Natural killer cell treated with Interleukin-12 subunit alpha and Interleukin-12 subunit beta and Interleukin-15 and Interleukin-18, amount 100 ng/mL, for 72 hours (primary cell): ENCODE measurements at places on chromosomes 5 and 9. TPM values are rescaled to one million over a fixed set of nuclear protein-coding genes. Genes with fewer than 3 reads are reported as not detected.

DNA sequence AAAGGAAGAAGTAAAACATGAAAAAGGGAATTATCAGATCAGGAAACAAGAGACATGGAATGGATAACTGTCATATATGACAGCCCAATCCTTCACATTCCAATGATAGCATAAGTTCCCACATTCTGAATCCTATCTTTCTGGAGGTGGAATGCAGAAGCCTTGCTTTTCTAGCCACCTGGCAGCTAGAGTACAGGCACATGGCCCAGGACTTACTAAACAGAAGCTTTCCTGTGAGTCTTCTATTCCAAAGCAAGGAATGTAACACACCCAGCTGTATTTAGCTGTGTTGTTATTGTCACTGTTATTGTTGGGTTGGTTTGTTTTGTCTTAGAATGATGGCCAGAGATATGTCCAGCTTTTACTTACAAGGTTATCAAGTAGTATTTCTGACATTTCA is 780.5 kb upstream of the ZNF608 start:
- H3K27ac ChIP-seq, result no peak overlapping the region
- DNase-seq, result no peak
- H3K4me1 ChIP-seq, result no peaks in the 10 kb centered on the region
- H3K4me3 ChIP-seq, result no peak overlapping the region
- no peaks in the 10 kb centered on the region for H3K27me3 ChIP-seq

GRCh38 chr5:67620424-67621397 is 424.1 kb upstream of the CD180 start:
- no peak overlapping the region for H3K4me3 ChIP-seq
- H3K27ac ChIP-seq, result no peak overlapping the region
- H3K4me1 ChIP-seq, result no peaks in the 10 kb centered on the region
- H3K36me3 ChIP-seq, result no peaks in the 10 kb centered on the region

Gene PCDHGB3
- 0.71 TPM for total RNA-seq

GRCh38 chr9:105191508-105192121 is 52.8 kb upstream of the SLC44A1 start:
- H3K4me3 ChIP-seq, result peak overlapping the region; percentile 69
- DNase-seq, result no peak
- no peaks in the 10 kb centered on the region for H3K36me3 ChIP-seq
- peak overlapping the region; percentile 44 for H3K27ac ChIP-seq
- peaks cover 10% of the 10 kb centered on the region for H3K4me1 ChIP-seq

Gene SPAG8
- 0.19 TPM for total RNA-seq

GRCh38 chr9:36874921-36875320 is 159.1 kb downstream of the PAX5 start:
- H3K27me3 ChIP-seq, result peaks cover 9% of the 10 kb centered on the region
- no peaks in the 10 kb centered on the region for H3K4me1 ChIP-seq
- no peaks in the 10 kb centered on the region for H3K36me3 ChIP-seq
- DNase-seq, result peak; percentile 37
- no peak overlapping the region for H3K4me3 ChIP-seq
